Osteoblast (primary cell): ENCODE measurements at places on chromosomes 13 and 19. TPM values are rescaled to one million over a fixed set of nuclear protein-coding genes. Genes with fewer than 3 reads are reported as not detected.
A peak's percentile ranks its signal among the peaks of the same experiment; 100 is the strongest.

GRCh38 chr13:93228643-93228937, 2.0 kb downstream of the GPC6 start:
- no peak for DNase-seq
- H3K4me3 ChIP-seq, result peak overlapping the region; percentile 82
- peak overlapping the region; percentile 87 for H3K27ac ChIP-seq
- H3K36me3 ChIP-seq, result no peaks in the 10 kb centered on the region

DNA sequence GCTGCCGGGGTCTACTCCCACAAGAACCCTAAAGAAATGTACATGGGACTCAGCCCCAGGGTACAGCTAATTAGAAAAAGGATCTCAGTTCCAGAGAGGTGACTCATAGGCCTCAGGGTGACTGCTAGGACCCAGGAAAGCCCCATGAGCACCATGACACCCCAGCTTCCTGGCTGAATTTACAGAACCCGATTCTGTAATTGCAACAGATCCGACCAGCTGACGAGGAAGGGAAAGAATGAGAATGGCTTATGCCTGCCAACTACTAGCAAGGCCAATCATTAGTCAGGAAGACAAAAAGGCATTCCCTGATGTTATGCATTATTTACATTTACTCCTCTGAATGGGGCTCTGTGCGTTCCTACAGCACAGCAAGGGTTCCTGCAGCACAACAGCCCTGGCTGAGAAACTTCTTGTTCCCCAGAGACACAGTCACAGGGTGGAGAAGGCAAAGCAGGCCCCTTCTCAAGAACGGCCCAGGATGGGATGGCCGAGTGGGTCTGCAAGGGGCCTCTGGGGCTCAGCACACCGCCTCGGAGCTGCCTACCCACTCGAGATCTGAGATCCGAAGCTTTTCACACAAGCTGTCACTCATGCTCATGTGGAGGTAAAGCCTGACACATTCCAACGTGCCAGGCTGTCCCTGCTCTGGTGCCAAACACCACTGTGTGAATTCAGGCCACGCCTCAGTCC, 27.2 kb downstream of the PBX4 start:
- H3K4me3 ChIP-seq, result no peak overlapping the region
- peak overlapping the region; percentile 65 for H3K27ac ChIP-seq
- peak; percentile 95 for DNase-seq
- H3K4me1 ChIP-seq, result peaks cover 23% of the 10 kb centered on the region
- H3K36me3 ChIP-seq, result no peaks in the 10 kb centered on the region
- no peaks in the 10 kb centered on the region for H3K27me3 ChIP-seq

DNA sequence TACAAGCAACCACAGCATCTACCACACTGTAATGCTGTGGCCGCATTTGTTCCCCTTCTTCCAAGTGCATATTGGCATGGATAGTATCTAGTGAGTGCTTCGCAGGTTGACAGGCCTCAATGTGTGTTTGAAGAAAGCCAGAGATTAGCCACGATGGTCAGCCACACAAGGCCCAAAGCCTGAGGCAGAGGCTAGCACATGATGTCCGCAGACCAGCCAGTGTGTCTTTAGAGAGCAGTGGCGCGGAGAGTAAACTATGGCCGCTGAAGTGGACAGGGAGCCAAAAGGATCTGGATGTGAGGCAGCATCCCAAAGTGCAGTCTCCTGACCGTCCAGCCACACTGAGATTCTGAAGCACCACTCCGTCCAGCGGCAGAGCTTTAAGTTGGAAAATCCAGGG, 36.0 kb downstream of the BRD4 start:
- H3K4me3 ChIP-seq, result no peak overlapping the region
- no peaks in the 10 kb centered on the region for H3K27me3 ChIP-seq
- H3K4me1 ChIP-seq, result peaks cover 74% of the 10 kb centered on the region
- H3K36me3 ChIP-seq, result no peaks in the 10 kb centered on the region
- peak overlapping the region; percentile 51 for H3K27ac ChIP-seq

- no peak overlapping the region for H3K4me3 ChIP-seq
- peaks cover 13% of the 10 kb centered on the region for H3K4me1 ChIP-seq
- DNase-seq, result peak; percentile 84
- peak overlapping the region; percentile 23 for H3K27ac ChIP-seq
- no peaks in the 10 kb centered on the region for H3K36me3 ChIP-seq
Measured at GRCh38 chr19:5006201-5006600, 37.3 kb downstream of the KDM4B start.

- H3K4me3 ChIP-seq, result no peak overlapping the region
- peaks cover 4% of the 10 kb centered on the region for H3K4me1 ChIP-seq
- peaks cover 4% of the 10 kb centered on the region for H3K36me3 ChIP-seq
- peaks cover 24% of the 10 kb centered on the region for H3K27me3 ChIP-seq
- H3K27ac ChIP-seq, result no peak overlapping the region
Measured at GRCh38 chr19:5893907-5894703, 9.5 kb downstream of the NDUFA11 start.

GRCh38 chr13:66003558-66003957, 1226.6 kb downstream of the PCDH9 start:
- no peak overlapping the region for H3K4me3 ChIP-seq
- H3K36me3 ChIP-seq, result no peaks in the 10 kb centered on the region
- DNase-seq, result no peak
- no peaks in the 10 kb centered on the region for H3K4me1 ChIP-seq
- no peak overlapping the region for H3K27ac ChIP-seq

DNA sequence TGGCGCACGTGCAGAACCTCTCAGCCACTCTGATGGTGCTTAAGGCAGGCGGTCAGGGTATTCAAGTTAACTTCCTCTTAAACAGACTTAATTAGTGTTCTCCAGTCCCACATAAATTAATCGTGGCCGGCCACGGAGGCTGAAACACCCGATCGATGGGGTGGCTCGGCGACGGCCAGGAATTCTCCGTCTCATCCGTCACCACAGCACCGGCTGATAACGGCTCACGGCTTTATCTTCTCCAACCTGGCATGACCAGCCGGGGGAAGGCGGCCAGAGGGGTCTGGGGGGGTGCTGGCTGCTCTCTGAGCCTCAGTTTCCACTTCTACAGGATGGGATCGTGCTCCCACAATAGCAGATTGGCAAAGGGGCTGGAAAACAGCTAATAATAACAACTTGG, 32.6 kb upstream of the TCF3 start:
- no peak overlapping the region for H3K27ac ChIP-seq
- H3K27me3 ChIP-seq, result peaks cover 5% of the 10 kb centered on the region
- no peaks in the 10 kb centered on the region for H3K4me1 ChIP-seq
- no peak for DNase-seq
- H3K4me3 ChIP-seq, result no peak overlapping the region

DNA sequence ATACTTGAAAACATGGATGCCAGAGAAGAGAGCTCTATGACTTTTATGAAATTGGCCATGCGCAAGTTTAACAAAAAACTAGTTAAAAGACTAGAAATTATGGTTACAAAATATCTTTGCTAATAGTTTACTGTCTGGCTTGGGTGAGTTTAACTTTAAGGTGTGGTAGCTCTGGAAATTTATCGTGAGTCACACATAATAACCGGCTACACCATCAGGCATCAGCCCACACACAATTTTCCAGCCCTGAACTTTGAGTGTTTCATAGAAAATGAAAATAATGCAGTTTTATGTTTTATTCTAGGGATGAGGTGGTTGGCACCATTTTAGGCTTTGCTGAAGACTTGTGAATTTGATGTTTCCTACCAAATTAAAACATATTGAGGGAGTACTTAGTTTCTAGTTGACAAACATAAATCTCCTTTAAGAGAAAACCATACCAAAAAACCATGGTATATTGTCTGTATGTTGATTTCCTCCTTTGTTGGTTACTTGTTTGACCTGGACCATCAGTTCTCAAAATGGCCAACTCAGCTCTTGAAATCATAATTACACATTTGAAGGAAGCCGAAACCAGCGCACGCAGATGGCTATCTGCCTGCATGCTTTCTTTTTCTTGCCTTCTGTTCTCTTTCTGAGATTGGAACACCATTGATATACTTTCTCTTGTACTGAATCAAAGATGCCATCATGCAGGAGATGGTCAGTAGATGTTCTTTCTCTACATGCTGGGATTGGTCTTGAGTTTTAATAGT, 125.1 kb downstream of the AKAP11 start:
- no peaks in the 10 kb centered on the region for H3K36me3 ChIP-seq
- no peak overlapping the region for H3K4me3 ChIP-seq
- peaks cover 11% of the 10 kb centered on the region for H3K4me1 ChIP-seq
- H3K27ac ChIP-seq, result peak overlapping the region; percentile 31
- peak; percentile 89 for DNase-seq

Gene SIGLEC14
- not detected in 2 replicates for total RNA-seq

Gene GRIK5
- under 0.01 TPM in 2 replicates for total RNA-seq

Gene SRRM5
- total RNA-seq, result under 0.01 TPM in 1 of 2 replicates, not detected in the other

Gene TNNT1
- 0.29 TPM in 1 of 2 replicates, not detected in the other for total RNA-seq
